Femur (tissue), 1 donor: ENCODE measurements at places on chromosomes 13 and 19.
A peak's percentile ranks its signal among the peaks of the same experiment; 100 is the strongest.

- DNase-seq, result no peak
Measured at GRCh38 chr19:35945121-35945790, 9.1 kb downstream of the LRFN3 start.

GRCh38 chr19:45769821-45770191, 754 bp upstream of the SIX5 start:
- DNase-seq, result no peak

GRCh38 chr19:4581666-4582553, 22.4 kb upstream of the SEMA6B start:
- no peak for DNase-seq

DNA sequence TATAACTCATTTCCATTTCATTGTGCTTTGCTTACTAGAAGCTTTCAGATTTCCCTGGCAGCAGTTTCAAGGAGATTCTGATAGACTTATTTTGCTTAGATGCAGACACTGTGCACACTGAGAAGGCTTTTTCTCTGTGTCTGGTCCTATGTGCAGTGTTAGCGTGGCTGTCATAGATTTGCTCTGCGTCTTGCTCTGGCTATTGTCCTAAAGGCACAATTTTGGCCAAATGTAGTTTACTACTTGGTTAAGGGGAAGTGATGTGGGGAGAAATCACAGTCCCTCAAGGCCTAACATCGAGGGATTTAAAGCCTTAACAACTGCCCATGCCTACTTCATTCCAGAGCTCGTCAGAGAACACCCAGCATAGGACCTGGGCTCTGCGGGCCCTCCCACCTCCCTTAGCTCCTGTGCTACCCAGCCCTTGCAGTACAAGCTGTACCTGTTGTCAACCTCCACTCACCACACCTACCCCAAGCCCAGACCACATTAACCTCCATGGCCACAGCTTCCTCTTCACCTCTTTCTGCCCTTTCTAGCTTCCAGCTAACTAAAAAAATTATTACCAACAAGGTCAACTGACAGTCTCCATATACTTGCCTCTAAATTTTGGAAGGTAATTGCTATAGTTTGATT, 38.9 kb upstream of the KATNAL1 start:
- DNase-seq, result no peak

DNA sequence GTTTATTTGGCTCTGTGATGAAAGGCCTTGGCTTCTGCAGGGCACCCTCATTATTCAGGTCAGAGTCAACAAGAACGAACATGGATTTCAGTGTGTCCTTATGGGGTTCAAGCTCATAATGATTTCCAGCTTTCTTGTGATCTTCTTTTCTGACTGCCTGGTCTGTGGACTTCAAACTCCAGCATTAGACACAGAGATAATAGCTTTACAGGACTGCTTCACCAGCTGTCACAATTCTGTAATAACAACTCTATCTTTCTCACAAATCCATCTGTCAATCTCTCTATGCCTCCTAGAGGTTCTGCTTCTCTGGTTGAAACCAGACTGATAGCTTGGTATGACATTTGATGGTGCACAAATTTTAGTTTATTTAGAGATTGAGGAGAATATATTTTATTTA, 13.1 kb upstream of the SLITRK6 start:
- DNase-seq, result no peak

DNA sequence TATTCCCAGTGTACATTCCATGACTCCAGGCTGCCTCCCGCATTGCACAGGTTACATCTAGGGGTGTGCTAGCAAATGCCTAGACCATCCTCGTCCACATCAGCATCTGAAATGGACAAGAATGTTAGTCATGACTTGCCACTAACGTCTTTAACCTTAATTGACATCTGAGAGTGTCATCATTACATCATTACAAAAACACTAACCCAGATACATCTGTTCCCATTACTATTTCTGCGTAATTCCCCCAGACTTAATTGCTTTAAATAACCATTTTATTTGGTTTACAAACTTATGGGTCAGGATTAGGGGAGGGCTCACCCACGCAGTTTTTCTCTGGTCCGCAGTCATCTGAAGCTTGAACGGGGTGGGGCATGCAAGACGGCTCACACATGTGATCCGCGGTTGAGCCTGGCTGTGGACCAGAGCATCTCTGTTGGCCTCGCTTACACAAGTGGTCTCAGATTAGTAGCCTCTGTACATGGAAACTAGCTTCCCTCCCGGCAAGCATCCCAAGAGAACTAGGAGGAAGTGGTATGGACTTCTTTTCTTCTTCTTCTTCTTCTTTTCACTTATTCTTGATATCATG, 15.9 kb downstream of the KL start:
- no peak for DNase-seq

- DNase-seq, result peak; percentile 17
Measured at GRCh38 chr19:58579473-58580142, 6.5 kb upstream of the MZF1 start.

GRCh38 chr13:37925878-37926473, 56.4 kb upstream of the TRPC4 start:
- DNase-seq, result no peak

GRCh38 chr13:99506634-99507033, 5.4 kb downstream of the TM9SF2 start:
- no peak for DNase-seq

DNA sequence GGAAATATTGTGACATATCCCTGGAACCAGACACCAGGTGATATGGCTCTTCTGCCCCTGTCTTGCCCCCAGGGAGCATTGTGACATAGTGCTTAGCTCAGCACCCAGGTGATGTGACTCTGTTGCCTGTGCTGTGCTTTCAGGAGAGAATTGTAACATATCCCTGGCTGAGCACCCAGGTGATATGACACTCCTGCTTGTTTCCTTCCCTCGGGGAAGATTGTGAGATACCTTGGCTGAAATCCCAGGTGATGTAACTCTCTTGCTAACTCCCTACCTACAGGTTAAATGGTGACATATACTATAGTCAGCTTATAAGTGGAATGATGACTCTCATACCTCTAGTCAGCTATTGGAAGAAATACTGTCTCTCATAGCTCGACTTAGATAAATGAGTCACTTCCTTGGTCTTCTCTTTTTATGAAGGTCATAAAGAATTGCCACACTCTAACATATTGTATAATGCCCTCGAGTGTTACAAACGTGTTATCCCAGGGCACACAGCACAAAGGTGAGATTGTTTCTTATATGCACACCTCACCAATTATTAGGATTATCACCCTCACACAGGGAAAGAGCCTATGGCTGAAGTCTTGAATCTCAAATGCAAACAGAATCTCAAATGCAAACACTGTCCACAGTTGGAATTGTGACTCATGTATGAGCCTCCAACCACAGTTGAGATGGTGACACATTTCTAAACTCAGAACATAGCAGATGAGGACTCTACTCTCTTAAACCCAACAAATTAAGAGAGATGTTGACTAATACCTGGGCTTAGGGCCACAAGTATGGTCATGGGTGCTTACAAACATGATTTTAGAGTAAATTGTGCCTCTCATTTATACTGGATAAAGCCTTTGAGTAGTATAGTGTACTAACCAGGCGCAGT, 32.7 kb upstream of the ZNF254 start:
- no peak for DNase-seq

GRCh38 chr19:6236310-6237291, 43.2 kb downstream of the MLLT1 start:
- DNase-seq, result no peak

DNA sequence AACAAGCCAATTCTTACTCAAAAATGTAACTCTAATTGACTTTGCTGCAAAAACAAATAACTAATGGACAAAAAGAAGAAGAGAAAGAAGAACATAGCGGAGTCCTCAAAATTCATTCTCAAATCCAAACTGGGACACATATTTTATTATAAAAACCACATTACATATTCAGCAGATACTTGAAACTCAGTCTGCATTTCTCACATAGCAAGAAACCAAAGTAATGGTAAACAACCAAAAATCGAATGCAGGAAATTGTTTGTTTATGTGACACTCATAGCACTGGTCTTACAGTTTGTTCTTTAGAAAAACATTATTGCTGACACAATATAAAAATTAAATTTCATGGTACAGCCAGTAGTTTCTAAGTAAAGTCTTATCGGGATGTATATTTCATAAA, 789.8 kb downstream of the SLITRK6 start:
- DNase-seq, result no peak

DNA sequence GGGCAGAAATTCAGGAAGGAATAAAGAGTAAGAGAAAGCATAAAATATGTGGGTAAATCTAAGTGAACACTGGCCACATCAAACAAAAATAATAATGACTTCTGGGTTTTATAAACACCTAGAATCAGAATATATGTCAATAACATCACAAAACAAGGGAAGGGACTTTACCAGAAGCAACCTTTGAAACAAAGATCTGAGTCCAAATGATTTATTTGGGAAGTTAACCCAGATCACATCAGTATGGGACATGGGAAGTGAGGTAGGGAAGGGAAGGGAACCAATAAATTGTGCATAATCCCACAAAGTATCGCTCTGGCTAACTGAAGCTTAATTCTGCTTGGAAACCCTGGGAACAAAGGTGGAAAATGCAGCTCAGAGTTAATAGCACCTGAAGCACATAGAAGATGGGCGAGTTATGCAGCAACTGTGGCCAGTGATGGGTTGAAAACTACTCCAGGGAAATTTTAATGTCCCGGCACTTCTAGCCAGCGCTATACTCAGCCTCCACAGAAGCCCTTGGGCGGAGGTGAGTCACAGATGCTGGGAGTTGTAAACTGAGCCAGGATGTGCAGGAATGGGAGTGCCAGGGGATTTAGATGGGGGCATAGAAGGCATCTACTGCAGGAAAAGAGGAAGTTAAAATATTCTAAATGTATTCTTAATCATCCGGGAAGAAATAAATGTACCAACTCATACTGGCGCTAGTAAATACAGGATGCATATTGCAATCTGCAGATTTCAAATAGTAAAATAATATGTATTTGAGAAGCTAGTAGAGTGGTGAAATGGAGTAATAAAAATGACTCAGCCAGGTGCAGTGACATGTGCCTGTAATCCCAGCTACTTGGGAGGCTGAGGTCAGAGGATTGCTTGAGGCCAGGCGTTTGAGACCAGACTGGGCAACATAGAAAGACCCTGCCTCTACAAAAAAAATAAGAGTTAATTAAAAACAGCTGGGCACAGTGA, 34.2 kb upstream of the CEBPG start:
- DNase-seq, result no peak

DNA sequence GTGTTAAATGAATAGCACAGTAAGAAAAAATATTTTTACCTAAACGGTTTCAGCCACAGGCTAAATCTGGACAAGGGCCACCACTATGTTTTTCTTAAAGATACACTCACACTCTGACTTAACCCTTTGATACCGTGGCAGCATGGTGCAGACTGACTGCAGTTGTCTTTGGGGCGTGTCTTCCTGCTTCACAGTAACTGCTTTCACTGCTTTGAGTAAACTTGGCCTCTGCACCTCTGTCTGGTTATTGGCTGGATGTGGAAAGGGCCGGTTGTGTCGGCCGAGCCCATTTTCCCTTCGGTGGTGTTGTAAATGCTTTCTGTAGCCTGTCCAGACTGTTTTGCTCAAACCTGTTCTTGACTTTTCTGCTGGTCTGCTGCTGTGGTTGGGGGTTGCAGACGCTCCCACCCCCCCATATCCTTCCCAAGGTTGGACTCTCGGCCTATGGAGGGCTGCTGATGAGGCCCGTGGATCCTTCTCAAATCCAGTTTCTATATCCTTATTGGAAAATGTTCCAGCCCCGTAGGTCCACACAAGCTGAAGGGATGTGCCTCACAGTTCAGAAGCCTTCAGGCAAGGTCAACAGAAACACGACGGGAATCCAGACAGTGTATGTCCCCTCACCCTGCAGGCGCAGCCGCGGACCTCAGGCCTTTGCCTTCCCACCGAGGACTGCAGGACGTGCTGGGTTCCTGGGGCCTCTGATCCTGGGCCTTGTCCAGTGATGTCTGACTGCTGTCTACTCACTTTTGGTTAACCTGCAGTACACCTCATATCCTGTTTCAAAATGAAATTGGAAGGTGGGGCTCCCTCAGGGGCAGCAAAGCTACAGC, 90.2 kb upstream of the RNF113B start:
- peak; percentile 62 for DNase-seq

GRCh38 chr19:48683349-48683748, 10.5 kb upstream of the NTN5 start:
- peak; percentile 81 for DNase-seq

DNA sequence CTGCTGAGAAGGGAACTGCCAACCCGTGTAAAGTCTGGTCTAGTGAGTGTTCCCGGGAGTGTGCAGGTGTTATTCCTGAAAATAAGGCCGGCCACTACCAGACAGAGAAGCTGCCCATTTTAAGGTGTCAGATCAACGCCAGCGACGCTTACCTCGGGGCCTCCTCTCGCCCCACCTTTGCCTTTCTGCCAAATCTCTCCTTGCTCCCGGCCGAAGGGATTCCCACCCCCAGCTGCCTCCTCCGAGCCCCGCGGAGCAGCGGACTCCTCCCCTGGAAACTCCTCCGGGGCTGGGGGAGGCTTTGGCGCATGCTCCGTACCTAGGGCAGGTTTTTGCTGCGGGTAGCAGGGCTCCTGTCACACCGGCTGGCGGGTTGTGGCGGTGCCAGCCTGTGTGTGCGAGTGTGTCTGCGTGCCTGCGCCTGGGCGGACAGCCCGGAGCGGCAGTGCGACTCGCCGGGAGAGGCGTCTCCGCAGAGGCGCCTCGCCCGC, at the start of gene HS6ST3:
Gene HS6ST3 (plus strand): TSS at position 359 of the 491 bp plus-strand sequence.
- peak; percentile 23 for DNase-seq

DNA sequence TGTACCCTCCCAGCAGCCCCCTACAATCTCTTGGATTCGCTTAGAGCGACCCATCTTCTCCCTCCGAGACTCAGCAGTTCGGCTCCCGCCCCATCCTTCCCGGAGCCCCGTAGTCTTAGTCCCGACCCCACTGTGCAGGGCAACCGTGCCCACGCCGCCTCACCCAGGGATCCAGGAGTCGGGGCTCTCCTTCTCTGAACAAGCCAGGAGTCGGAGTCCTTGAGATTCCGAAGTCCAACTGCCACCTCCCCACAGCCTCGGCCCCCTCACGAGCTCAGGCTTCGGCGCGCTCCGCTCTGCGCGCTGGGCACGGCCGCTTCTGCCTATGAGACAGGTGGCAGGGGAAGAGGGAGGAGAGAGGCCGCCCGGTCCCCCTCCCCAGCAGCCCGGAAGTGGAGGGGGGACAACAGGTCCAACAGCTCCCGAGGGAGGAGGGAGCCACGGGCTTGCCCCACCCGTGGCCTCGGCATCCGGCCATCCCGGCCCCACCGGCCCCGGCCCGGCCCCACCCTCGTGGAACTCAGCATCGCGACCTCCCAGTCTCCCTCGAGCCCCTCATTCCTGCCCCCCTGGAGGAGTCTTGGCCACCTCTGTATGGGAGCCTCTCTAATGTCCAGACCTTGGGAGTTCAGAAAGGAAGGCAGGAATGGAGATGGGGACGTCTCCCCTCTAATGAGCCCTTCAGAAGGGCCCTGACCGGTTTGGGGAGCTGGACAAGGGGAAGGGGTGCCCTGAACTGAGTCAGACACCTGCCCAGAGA, at the start of gene PHLDB3:
Gene PHLDB3 (minus strand): TSS at position 321 of the 760 bp plus-strand sequence. CDS start 628 bp downstream, outside the sequence.
- DNase-seq, result peak; percentile 50

DNA sequence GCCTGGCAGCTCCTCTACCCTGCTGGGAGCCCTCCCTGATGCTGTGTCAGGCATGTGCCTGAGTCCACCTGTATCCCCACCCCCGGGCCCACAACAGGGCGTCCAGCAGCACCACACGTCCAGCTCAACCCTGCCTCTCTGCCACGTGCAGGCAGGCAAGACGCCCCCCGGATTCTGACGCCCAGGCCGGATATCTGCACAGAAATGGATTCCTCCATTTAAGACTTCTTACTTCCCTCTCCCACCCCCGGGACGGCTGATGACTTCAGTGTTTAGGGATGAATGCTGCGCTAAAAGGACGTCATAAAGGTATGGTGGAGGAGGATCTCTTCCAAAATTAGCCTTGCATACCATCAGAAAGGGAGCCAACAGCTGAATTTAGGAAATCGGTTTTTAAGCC, 10.2 kb downstream of the PEPD start:
- DNase-seq, result no peak

GRCh38 chr19:10286803-10287737, at the start of gene ICAM4:
Gene ICAM4 (plus strand): TSS chr19:10286955. CDS start chr19:10287013, 58 bp downstream.
- DNase-seq, result no peak
